ENCODE measurements at places on chromosomes 5 and 9.

GRCh38 chr5:134130239-134130945, 15.9 kb downstream of the TCF7 start:
- no peak for DNase-seq

DNA sequence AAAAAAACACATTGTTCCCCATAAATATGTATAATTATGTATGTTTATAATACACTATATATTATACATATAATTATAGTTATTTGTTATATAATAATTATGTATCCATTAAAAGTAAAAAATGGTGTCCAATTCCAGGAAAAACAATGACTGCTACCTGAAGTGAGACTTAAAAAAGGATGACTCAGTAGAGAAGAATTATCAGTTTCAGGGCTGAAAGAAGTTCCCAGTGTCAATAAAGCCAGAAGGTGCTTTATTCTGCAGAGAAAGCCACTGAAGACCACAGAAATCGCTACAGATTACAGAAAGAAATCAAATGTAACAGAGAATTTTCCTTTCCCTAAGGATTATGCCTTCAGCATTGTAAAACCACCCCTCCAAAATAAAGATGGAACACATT, 50.9 kb downstream of the ANKRD31 start:
- no peak for DNase-seq

- DNase-seq = no peak
These were observed 913.9 kb downstream of the TLE4 start for GRCh38 chr9:80485420-80486250.

DNA sequence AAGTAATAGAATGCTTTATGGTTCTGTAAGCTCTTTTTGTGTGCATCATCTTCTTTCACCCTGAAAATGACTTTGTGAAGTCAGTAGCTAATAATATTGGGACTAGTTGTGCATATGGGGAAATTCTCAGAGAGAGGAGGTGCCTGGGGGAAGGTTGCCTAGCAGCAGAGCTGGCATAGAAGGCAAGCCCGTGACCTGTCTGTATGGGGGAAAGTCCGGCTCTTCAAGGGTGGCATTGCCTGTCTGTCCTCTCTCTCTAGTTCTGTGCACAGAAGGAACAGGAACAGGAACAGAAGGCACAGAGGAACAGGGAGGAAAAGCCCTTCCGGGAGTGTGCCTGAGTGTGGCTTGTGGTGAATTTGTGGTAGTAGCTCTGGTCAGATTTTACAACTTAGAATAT, 33.1 kb downstream of the SH3GL2 start:
- DNase-seq = no peak

DNA sequence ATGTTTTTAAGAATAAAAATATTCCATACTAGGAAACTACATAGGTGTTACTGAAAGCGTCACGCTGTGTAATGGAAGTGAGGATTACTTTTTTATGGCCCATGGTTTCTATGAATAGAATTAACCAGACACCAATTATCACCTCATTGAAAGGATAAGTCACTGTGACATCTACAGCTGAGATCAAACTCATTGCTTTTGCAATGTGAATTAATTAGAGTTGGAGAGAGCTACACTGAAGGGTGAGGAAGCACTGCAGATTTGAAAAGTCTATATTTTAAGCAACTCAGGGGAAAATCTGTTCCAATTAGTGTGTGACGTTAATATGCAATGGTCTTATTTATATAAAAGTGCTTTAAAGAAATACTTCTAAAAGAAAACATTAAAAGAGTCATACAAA, 1300.1 kb upstream of the DMAC1 start:
- DNase-seq = no peak

DNA sequence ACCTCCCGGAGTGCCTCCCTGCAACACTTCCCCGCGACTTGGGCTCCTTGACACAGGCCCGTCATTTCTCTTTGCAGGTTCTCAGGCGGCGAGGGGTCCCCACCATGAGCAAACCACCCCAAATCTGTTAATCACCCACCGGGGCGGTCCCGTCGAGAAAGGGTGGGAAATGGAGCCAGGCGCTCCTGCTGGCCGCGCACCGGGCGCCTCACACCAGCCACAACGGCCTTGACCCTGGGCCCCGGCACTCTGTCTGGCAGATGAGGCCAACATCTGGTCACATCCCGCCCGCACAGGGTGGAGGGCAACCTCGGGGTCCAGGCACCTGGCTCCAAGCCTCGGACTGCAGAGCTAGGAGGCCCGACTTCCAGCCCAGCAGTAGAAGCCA, 776 bp upstream of the TERT start:
- no peak for DNase-seq

DNA sequence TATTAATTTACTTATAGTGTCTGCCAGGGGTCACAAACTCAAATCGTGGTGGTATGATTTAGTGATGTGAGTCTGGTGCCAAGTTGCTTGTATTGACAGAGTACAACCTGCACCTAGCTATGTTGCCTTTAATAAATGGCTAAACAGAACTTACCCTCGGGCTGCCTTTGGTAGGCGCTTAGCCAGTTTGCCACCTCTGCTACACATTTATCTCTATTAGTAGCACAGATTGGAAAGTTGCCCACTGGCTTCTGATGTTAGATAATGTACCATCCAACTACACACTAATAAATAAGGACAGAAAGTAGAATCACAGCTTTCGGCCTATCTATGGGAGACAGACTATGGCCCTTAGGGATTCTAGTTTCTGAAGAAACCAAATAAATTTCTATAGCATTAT, 368.4 kb downstream of the MAN2A1 start:
- DNase-seq = no peak

DNA sequence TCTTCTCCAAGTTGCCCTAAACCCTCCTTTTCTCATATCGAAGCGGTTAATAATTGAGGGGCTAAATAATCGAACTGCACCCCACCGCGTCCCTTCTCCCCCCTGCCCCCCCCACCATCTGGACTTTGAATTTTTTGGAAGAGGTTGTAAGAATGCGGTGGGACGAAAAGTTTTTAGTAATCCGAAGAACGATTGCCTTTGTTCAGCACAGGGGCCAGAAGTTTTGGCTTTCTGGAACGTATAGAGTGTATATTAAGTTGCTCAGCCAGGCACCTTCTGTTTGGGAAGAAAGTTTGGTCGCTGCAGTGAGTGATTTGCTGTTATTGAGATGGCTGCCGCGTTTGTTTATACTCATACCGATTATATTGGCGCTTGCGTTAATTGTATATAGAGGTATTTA, 518 bp downstream of the ERBIN start:
- DNase-seq = no peak

GRCh38 chr5:96377167-96377566, 55.9 kb downstream of the PCSK1 start:
- no peak for DNase-seq

DNA sequence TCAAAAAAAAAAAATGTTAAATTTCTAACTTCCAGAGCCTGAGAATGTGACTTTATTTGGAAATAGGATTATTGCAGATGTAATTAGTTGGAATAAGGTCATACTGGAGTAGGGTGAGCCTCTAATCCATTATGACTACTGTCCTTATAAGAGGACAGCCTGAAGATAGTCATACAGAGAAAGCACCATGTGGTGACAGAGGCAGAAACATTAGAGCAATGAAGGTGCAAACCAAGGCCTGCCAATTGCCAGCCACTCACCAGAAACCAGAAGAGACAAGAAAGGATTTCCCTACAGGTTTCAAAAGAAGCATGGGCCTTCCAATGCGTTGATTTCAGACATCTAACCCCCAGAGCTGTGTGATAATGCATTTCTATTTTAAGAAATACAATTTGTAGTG, 659.2 kb upstream of the CHD1 start:
- no peak for DNase-seq

DNA sequence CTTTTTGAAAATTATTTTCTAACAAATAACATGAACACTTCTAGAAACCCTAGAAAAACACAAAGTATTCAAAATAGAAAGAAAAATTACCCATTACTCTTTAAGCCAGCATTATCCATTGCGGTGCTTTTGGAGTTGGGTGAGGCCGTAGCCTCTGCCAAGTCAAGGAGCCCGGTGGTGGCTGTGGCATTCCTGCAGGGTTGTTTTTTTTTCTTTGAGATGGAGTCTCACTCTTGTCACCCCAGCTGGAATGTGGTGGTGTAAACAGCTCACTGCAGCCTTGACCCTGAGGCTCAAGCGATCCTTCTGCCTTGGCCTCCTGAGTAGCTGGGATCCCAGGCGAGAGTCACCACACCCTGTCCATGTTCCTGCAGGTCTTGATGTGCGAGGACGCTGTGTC, 8.2 kb upstream of the AHRR start:
- DNase-seq = no peak

GRCh38 chr9:91496351-91496750, 72.7 kb upstream of the NFIL3 start:
- no peak for DNase-seq

DNA sequence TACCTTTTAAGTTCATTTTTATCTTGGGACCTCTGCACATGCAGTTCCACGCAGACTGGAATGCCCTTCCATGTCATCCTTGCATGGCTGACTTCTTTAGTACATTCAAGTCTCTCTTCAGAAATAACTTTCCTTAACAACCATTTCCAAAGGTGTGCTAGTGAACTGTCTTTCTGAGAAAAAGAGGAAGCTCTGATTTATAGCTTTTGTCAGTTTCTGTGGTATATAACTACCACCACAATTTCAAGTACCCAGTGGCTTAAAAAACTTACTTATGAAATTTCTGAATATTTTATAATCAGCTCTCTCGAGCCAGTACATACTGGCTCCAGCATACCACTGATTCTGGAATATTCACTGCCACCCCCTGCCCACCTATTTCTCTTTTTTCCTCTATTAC, 1613.8 kb downstream of the MAT2B start:
- DNase-seq = no peak

- no peak for DNase-seq
These were observed 112.0 kb downstream of the DOCK8 start for GRCh38 chr9:326667-327066.

GRCh38 chr5:103881560-103881959, 319.0 kb upstream of the NUDT12 start:
- DNase-seq = no peak

DNA sequence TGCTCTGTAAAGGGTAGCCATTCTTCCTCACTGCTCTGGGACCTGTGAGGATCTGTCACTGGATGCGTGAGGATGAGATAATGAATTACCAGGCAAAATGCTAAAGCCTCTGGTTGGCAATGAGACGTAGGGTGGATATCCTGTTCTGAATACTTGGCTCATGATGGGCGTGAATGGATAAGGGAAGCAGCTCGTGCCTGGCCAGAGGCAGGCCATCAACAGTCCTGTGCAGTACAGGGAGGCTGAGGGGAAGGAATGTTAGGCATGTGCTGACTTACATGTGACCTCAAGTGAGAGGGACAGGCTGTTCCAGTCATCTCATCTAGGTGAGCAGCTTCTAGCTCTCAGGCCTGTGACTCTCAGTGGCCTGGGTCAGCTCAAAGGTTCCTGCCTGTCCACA, 172.8 kb downstream of the CARTPT start:
- no peak for DNase-seq

DNA sequence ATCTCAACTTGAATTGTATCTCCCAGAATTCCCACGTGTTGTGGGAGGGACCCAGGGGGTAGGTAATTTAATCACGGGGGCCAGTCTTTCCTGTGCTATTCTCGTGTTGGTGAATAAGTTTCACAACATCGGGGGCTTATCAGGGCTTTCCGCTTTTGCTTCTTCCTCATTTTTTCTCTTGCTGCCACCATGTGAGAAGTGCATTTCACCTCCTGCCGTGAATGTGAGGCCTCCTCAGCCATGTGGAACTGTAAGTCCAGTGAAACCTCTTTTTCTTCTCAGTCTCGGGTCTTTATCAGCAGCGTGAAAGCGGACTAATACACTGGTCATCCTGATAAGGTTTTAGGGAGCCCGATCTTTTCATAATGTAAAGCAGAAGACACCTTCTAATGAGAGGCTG, 687.0 kb upstream of the FTMT start:
- no peak for DNase-seq

DNA sequence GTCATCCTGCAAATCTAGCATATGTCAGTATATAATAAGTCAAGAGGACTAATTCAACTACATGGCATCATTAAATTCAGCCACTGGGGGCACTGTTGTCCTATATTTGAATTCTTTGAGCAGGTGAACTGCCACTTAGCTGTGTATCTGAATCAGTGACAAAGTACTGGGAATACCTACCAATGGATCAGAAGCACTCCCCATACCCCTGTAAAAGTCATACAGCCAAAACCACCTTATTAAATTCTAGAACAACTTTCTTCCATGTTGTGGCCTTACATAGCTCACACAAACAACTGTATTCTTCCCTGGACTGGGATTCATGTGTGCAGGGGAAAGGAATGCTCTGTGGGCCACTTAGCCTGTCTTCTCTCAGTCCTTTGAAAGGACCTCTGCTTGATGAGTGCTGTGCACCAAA, 57.4 kb upstream of the PLPP6 start:
- peak; percentile 43 for DNase-seq

GRCh38 chr5:172612771-172613170, 28.3 kb upstream of the NEURL1B start:
- no peak for DNase-seq

GRCh38 chr5:123500471-123500870, 11.5 kb upstream of the CSNK1G3 start:
- no peak for DNase-seq

- DNase-seq = no peak
These were observed 19.5 kb downstream of the RALGDS start for GRCh38 chr9:133101356-133102189.

GRCh38 chr5:170223360-170223759, 9.4 kb upstream of the C5orf58 start:
- DNase-seq = no peak

- DNase-seq = no peak
These were observed 5.9 kb downstream of the DBH start for GRCh38 chr9:133641861-133642595.

GRCh38 chr5:73818357-73818756, 192.4 kb downstream of the ARHGEF28 start:
- no peak for DNase-seq

DNA sequence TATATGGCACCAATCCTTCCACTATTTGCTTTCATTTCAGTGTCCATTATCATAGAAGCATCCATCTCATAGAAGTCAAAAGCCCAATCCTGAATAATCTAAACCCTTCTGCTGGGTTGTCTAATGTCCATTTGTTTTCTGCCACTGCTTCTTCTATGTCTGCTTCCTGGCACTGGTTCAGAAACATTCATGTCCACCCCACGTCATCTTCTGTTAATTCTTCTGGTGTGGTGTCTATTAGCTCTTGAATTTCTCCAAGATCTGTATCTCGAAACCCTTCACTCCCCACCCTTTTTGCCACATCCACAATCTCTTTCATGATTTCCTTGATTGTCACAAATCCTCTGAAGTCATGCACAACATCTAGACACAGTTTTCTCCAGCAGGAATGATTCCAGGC, 23.2 kb upstream of the GOLGA1 start:
- DNase-seq = no peak

- no peak for DNase-seq
These were observed 2.5 kb downstream of the KCNT1 start for GRCh38 chr9:135704483-135704882.

- no peak for DNase-seq
These were observed 9.4 kb downstream of the ZNF366 start for GRCh38 chr5:72497823-72498222.

DNA sequence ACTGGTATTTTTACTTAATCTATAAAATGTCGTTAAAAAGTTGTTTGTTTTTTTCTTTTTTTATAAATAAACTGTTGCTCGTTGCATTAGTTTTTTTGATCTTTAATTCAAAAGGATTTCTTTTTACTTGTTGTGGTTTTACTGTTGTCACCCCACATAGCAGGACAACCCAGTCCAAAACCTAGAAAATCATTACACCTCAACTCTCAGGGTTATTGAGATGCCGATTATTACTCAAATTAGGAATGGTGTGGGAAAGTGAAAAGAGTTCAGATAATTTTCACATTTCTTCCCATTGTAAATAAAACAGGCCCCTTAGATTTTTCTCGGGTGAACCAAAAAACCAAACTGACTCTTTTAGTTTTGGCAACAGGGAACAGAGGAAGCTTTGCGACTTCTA, 17.4 kb upstream of the CTSL start:
- no peak for DNase-seq
